ENCODE measurements at places on chromosomes 5 and 9.

DNA sequence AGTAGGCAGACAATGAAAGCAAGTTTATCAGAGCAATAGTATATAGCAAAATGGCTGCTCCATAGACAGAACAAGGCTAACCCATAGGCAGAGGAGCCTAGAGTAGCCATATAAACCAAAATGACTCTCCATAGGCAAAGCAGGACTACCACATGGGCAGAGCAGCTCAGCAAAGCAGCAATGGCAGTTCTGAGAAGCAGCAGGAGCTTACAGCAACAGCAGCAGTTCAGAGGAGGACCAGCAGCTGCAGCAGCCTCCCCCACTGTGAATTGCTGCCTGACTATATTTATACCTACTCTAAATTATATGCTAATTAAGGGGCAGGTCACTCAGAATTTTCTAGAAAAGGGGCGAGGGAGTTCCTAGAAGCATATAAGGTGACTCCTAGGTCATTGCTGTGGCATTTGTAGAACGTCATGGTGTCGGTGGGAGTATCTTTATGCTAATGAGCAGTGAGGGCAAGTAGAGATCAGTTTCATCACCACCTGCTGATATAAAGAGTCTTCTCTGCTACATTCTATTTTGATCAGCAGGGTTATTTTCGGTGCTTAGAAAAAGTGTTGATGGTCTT is 1115.5 kb downstream of the DTWD2 start:
- DNase-seq = no peak

DNA sequence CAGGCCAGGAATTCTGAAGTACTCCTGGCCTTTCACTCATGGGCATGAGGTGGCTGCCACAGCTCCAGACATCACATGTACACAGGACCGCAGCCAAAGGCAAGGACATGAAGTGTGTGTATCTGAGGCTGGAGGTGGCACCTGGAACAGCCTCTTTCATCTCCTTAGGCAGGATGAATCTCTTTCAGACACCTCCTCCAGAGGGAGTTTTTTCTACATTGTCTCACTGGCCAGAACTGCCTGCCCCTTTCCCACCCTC is 142.8 kb downstream of the BARX1 start:
- DNase-seq = no peak

GRCh38 chr9:129497005-129497812 is 123.7 kb downstream of the C9orf50 start:
- peak; percentile 64 for DNase-seq

DNA sequence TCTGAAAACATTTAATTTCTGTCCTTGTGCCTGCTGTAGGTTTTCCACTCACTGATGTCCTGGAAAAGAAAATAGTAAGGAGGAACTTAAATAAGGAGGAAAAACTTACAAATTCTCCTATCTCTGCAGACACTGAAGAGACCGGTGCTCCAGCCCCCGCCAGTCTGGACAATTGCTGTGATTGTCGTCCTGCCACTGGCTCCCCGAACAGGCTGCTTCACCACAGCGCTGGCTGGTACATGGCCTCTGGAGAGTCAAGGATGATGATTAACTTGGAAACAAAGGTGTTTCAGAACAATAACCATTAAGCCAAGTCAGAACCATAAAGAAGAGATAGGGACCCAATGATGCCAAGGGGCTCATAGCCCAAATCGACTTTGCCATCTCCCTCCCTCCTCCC is 7.3 kb downstream of the PLAC8L1 start:
- DNase-seq = no peak

DNA sequence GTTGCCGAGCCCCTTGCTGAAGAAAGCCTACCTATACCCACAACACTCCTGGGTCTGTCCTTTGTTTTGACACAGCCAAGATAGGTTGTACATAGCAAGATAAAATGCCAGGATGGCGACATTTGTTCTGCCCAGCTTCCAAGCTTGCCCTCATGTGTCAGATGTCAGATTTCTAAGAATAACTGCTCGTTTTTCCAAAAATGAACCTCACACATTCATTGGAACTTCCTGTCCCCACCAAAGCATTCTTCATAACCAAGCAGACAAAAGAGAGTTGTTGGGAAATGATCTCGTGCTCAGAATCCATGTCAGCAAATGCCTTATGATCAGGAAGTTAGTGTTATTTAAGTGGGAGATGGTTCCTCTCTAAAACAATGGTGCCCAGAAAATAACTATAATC is 210.1 kb downstream of the ZNF608 start:
- no peak for DNase-seq

- no peak for DNase-seq
These were observed 151.1 kb upstream of the APC start for GRCh38 chr5:112586596-112587062.

DNA sequence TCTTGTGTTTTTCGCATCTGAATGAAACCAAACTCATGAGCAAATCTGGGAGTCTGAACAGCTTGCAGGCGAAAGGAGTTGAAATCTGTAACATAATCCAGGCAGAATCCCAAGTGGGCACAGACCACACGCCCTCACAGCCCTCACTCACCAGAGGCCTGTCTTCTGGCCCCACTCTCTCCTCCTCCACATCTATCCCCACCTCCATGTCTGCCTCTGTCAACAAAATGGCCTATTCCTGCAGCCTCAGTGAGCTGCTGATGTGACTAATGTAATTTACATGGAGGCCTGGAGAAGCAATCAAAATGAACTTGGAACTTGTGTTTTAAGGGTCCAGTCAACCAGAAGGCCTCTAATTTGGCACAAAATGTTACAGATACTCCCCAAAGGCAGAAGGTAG is 136.6 kb downstream of the GNA14 start:
- no peak for DNase-seq

DNA sequence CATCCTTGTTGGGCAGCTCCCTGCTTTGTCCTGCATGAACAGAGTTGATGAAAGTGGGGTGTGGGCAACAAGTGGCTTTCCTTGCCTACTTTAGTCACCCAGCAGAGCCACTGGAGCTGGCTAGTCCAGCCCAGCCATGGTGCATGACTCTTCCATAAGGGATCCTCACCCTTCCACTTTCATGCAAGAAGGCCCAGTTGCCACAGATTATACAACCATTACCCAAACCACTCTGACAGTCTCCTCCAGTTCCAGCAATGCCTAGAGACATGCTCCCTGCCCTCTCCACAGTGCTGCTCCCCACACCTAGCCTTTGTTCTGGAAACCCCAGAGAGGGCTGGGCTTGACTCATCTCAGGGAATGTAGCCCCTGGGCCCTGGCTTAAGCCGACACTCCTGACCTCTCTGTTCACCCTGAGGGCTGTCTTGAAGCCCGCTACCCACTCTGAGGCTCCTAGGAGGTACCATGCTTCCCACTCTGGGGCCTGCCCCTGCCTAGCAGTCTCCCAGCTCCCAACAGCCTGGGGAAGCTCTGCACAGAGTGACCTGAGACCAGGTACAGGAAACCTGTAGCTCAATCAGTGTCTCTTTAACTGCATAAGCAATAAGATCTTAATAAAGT is 3.9 kb downstream of the SLC35A4 start:
- no peak for DNase-seq

- no peak for DNase-seq
These were observed 3.3 kb downstream of the RNF20 start for GRCh38 chr9:101536938-101537337.

- DNase-seq = no peak
These were observed 1.7 kb upstream of the EGFL7 start for GRCh38 chr9:136660971-136661550.

- DNase-seq = no peak
These were observed 85.9 kb upstream of the LIFR start for GRCh38 chr5:38642189-38642911.

- peak; percentile 17 for DNase-seq
These were observed 9.3 kb upstream of the PFDN1 start for GRCh38 chr5:140312067-140312790.

DNA sequence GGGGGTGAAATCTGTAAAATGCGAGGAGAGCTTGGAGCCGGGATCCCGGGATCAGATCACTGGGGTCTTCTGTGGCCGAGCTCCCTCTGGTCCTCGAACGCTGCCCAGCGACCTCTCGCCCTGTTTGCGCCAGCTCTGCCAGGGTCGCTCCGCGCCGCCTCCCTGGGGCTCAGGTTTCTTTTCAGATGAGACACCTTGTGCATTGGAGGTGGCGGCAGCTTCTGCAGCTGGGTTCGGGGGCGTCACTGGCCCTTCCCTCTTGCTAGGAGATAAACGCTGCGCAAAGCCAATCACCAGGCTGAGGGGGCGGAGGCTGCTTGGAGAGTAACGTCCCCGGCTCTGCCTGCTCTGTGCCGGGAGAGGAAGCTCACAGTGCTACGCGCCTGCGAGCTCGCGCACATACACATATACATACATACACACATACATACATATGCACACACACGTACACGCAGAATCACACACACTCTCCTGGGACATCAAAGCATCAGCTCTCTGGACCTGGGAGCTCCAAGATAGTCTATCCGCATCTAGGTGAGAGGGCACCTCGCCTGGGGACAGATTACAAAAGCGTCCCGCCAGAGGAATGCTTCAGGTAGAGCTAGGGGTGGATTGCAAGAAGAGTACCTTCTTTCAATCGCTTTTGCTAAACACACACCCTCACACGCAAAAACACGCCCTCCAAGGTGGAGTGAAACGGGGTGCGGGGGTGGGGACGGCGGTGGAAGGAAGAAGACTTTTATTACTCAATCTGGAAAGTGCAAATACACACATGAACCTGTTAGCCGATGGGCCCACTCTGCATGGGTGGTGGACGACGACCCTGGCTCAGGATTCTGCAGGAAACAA is at the start of gene ST8SIA4:
ST8SIA4 (minus strand) TSS at position 244 of the 849 bp plus-strand sequence. CDS start 327 bp downstream, outside the sequence.
- no peak for DNase-seq

GRCh38 chr9:99220011-99220410 is 1.7 kb downstream of the ALG2 start:
- no peak for DNase-seq

GRCh38 chr9:99305124-99305523 is 83.0 kb downstream of the SEC61B start:
- DNase-seq = no peak

DNA sequence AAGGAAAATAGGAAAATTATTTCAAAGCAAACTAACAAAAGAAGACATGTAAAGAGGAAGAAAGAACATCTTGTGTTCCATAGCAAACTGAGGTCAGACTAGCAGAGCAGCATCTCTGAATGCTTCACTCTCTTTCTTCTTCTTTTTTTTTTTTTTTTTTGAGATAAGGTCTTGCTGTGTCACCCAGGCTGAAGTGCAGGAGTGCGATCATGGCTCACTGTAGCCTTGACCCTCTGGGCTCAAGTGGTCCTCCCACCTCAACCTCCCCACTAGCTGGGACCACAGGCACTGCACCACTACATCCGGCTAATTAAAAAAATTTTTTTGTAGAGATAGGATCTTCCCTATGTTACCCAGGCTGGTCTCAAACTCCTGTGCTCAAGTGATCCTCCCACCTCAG is 36.6 kb downstream of the MELK start:
- DNase-seq = no peak

DNA sequence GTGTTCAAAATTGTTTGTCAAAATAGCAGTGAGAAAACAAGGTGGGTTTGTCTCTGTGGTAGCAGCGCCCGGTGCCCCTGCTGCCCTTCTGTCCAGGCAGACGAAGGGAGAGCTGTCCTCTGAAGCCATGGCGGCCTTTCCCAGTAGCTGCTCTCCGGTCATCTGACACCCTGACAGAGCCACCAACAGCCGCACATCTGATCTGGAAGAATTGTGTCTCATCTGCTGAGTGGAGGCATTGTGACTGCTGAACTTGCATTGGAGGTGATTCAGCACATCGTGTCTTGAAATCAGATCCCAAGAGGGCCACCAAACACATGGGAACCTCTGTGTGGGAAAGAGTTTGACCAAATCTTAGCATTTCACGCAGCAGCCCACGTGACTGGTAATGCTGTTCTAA is 337.6 kb upstream of the IRX1 start:
- DNase-seq = no peak

GRCh38 chr5:147573211-147573610 is 63.3 kb upstream of the DPYSL3 start:
- no peak for DNase-seq

- DNase-seq = no peak
These were observed 120.1 kb upstream of the CD180 start for GRCh38 chr5:67316695-67317094.
